ENCODE measurements at places on chromosomes 11 and 22.
A peak's percentile ranks its signal among the peaks of the same experiment; 100 is the strongest.

DNA sequence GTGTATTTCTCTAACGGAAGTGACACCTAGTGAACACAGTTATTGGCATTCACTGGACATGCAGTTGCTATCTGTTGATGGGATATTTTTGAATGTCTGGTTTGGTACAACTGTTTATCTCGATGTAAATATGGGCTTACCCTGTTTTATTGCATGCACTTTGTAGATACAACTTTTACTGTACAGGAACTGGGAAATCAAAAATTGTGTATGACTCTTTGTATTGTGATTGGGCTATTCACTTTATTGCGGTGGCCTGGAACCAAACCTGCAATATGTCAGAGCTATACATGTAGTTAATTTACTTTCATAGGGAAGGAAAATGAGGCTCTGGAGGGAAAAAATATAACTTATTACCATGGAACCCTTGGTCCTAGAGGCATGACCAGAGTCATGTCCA lies 380.7 kb upstream of the KIRREL3 start:
- no peak for DNase-seq

GRCh38 chr11:7498193-7498592 lies 12.9 kb downstream of the OLFML1 start:
- no peak for DNase-seq

DNA sequence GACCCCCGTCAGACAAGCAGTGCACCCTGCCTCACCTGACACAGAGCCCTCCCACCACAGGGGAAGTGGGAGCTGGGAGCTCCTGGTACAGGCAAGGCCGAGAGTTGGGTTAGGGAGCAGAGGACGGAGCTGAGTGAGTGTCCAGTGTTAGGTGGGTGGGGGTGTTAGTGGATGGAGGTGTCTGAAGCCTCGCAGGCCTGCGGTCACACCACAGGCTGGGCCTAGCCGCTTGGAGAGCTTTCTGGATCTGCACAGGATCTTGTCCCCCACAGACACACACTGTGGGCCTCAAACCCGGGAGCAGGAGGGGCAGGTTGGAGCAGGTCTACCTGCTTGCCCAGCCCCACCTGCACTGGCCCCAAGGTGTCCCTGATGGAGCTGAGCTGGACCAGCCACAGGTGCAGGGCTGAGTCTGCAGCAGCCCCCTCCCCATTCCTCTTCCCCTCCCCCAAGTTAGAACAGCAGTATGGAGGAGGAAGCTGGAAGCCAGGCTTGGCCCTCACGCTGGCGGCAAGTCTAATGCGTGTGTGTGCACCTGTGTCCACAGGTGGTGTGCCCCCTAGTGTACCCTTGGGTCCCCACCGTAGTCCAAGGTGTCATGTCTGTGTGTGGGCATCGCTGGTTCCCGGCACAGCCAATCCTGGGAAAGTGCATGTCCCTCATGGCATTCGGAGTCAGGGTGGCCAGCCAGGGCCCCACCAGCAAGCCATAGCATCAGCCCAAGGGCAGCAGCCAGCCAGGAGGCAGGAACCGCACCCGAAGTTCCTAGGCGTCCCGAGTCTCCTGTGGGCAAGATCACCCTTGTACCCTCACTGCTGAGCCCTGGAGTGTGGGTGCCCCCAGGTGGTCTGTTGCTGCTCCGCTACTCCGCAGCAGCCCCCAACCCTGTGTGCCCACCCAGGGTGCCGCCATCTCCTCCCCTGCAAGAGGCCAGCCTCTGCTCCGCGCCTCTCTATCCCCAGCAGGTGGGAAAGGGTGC lies 2.0 kb upstream of the GATD1 start:
- DNase-seq, result no peak

DNA sequence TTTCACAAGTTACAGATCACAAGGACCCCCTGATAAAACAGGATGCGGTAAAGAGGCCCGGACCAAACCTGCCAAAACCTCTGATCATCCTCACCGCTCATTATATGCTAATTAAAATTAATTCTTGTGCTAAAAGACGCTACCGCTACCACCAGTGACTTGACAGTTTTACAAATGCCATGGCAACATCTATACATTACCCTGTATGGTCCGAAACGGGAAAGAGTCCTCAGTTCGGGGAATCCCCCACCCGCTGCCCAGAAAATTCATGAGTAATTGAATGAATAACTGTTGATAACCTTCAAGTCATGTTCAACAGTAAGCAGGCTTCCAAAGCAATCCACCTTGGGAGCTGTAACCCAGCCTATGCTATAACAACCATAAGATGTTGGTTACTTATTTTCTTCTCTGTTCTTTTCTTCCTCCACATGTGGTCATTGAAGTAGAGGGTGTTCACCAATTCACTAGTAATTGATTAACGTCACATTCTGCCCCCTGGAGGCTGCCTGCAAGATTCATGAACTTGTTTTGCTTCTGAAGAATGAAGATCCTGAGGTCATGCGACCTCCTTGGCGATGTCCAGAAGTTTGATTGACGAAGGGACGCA lies 20.6 kb downstream of the APOBEC3H start:
- peak; percentile 42 for DNase-seq

- DNase-seq, result no peak
Observed at GRCh38 chr11:62438641-62439040, 19.8 kb downstream of the SCGB1A1 start.

GRCh38 chr11:11973361-11973800 lies 35.0 kb downstream of the DKK3 start:
- DNase-seq, result no peak

GRCh38 chr22:32050678-32051515 lies 7.8 kb downstream of the SLC5A1 start:
- no peak for DNase-seq

DNA sequence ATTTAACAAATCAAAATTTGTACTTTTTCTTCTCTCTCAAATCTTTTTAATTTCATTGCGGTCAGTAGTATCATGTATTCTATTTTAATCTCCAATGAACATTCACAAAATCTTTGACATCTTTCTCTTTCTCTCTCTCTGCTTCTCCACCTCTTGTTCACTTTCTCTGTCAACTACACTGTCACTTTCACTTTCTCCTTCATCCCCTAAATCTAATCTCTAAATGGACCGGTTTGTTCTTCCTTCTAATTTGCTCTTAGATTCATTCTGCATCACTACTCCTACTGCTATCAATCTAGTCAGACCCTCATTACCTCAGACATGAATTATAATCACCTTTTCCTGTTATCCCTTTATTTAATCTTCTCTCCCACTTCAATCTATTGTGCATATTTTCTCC lies 18.6 kb downstream of the CCDC73 start:
- DNase-seq, result no peak

- DNase-seq, result no peak
Observed at GRCh38 chr11:115677190-115677589, 173.0 kb upstream of the CADM1 start.

GRCh38 chr11:61645179-61645868 lies 34.9 kb upstream of the DAGLA start:
- DNase-seq, result no peak

DNA sequence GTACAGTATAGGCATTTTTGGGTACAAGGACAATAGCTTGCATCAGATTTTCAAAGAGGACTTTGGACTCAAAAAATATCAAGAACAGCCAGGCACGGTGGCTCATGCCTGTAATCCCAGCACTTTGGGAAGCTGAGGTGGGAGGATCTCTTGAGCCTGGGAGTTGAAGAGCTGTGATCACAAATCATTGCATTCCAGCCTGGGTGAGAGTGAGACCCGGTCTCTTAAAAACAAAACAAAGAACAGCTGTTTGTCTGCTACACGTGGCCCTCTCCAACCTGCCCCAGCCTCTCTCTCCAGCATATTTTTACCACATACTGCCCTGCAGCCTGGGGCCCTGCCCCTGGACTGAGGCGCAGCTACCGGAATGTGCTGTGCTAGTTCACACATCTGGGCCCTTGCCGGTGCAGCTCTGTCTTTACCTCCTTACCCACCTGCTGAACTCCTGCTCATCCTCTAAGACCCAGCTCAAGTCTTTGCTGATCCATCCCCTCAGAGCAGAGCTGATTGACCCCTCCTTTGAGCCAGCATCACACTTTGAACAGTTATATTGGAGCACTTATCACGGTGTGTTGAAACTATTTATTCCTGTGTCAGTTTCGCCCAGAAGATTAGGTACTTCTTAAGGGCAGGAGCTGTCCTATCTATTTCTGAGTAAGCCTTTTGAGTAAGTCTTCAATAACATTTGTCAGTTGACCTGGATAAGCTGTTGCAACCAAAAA lies 29.4 kb downstream of the GRIK4 start:
- DNase-seq, result no peak

GRCh38 chr22:23115369-23115768 lies 26.4 kb downstream of the RSPH14 start:
- no peak for DNase-seq

DNA sequence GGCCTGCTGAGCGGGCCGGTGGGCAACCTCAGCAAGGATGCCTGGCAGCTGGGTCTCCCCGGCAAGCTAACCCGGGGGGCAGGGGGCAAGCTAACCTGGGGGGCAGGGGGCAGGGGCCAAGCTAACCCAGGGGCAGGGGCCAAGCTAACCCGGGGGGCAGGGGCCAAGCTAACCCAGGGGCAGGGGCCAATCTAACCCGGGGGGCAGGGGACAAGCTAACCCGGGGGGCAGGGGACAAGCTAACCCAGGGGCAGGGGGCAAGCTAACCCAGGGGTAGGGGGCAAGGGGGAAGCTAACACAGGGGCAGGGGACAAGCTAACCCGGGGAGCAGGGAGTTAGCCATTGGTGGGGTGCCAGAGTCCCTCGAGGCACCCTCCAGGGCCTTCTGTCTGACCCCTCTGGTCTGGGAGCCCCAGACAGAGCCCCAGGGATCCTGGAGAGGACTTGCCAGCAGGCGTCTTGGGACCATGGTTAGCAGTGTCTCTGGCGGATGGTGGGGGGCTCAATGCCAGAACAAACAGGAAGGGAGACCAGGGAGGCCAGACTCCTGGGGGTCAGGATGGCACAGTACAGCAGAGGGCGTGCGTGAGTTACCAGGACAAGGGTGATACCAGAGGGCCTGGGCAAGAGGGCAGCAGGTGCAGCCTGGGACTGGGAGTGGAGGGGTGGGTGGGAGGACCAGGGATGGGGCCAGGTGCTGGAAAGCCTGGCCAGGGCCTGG lies 16.1 kb downstream of the IGF2 start:
- DNase-seq, result no peak

DNA sequence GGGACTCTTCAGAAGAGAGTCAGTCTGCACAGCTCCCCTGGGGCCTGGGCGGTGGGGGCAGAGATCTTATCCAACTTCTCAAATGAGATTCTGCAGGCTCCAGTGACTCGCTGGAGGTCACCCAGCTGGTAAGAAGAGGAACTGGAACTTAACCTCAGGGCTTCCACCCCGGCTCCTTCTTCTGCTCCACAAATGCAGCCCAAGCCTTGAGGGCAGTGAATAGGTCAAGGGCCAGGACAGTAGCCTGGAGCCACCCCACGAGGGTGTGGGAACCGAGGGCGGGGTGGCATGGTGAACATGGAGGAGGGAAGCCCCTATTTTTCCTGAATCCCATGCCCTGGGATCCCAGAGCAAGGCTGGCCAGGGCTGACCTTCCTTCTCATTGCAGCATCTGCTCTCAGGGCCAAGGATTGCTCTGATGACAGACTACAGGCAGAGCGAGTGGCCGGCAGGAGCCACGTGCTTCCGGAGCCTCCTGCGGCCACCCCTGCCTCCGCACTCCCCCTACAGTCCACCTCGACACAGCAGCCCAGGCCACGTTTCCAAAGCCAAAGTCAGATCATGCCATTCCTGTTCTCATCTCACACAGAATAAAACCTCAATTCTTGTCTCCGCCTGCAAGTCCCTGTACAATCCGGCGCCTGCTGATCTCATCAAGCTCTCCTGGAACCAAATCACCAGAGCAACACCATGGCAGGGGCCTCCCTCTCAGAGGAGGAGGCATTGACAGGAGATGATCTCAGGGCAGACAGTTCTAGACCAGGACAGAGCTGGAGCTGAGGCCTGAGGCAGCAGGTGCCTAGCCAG lies 21.1 kb upstream of the UPK3A start:
- DNase-seq, result no peak

DNA sequence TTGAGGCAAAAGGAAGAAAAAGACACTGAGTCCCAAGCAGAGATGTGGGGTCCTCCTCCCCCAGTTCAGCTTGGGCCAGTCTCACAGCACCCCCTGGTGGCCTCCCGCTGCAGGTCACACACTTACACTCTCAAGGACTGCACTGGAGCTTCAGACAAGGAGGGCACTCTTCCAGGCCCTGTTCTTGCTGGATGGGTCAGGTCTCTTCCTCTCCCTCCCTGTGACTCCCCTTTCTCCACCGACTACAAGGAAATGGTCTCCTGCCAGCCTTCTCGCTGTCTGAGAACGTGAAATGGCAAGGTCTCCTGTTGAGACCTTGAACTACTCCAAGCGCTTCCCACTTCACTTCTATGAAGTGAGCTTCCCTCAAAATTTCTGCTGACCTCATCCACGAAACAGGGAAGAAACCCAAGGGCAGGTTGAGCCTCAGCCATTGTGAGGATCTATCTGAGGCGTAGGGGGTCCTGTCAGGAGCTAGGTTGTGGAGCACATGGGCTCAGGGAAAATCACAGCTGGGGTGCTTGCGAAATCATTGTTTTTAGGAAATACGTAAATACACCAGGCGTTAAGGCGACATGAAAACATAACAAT lies 11.2 kb upstream of the IGLL1 start:
- peak; percentile 24 for DNase-seq

DNA sequence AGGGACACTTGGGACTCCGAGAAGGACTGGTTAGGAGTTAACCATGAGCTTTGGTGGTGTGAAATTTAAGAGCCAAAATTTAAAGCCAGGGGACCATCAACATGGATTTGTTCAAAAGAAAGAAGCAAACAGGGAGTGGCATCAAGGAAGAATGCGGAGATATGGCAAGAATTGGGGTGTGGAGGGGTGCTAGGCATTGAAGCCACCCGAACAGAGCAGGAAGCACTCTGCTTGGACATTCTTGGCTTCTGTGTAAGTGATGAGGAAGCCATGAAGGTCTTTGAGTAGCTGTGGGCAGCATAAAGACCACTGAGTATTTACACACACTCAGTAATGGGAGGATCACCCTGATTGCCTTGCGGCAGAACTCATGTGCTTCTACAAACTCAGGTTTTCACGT lies 27.2 kb upstream of the PAMR1 start:
- no peak for DNase-seq

- DNase-seq, result no peak
Observed at GRCh38 chr11:66325263-66325671, 8.4 kb upstream of the CD248 start.

- no peak for DNase-seq
Observed at GRCh38 chr11:43751726-43752125, 71.2 kb downstream of the HSD17B12 start.

DNA sequence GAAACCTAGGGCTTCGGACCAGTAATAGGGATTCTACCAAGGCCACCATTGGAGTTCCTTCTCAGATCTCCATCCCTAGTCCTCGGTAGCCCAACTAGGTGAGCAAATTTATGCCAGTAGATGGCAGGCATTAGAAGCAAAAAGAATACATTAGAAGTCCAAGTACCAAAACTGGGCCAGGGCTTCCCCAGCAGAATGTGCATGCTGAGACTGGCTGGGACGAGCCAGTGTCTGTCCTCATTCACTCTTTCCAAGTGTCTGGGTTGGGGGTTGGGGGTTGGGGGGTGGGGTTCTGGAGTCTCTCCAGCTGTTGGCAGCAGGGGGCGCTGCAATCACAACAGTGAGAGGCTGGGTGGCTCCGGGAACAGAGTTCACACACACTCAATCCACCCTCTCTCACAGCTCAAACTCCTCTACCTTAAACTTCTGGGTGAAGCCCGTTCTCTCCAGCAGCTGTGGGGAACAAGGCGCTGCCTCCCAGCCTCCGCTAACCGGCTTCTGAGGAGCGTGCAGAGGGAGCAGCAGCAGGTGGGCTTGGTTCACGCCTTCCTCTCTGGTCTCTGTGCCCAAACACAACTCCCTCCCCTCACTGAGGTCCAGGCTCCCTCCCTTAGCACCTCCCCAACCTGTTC lies 57.5 kb downstream of the BTG4 start:
- peak; percentile 31 for DNase-seq

- DNase-seq, result no peak
Observed at GRCh38 chr11:63764679-63765647, 3.6 kb downstream of the ZFTA start.

Data from effector CD8-positive, alpha-beta T cell (primary cell).